ENCODE measurements at places on chromosomes 2 and 18.

GRCh38 chr2:190376591-190377245 is 31.4 kb upstream of the MFSD6 start:
- DNase-seq = no peak

GRCh38 chr2:66445925-66446871 is 11.3 kb downstream of the MEIS1 start:
- DNase-seq = no peak

GRCh38 chr2:10985260-10985659 is 73.5 kb downstream of the KCNF1 start:
- no peak for DNase-seq

DNA sequence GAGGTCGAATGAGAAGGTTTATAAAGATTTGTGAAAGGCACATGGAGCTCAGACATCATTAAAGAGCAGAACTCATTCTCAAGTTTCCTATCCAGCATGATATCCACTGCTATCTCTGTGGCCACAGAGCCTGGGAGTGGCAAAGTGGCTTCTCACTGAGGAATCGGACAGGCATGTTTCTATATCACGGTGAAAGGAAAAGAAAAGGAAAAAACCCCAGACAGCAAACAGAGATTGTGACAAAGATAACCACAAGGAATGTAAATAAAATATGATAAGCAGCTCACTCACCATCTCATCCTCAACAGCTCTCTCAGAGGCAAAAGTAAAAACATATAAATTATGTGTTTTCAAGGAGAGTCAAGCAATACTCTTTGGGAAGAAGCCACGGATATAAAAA is 2.5 kb downstream of the PID1 start:
- no peak for DNase-seq

DNA sequence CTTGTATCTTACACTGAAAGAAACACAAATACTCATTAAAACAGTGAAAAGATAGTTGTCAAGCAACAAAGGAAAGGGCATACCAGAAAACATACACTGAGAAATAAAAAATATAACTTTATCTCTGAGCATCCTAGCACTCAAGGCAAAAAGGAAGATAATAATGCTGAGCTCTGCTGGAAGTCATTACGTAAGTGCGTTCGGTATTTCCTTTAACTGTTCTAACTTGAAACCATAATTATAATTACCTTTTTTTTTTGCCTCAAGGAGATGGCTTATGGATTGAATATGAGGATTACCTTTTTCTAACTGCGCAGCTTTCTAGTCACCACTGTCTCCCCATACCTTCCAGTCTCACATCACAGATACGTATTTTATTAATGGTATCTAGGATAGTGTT is 308.1 kb downstream of the GBX2 start:
- no peak for DNase-seq

GRCh38 chr2:128058114-128058513 is 30.3 kb upstream of the SAP130 start:
- no peak for DNase-seq

DNA sequence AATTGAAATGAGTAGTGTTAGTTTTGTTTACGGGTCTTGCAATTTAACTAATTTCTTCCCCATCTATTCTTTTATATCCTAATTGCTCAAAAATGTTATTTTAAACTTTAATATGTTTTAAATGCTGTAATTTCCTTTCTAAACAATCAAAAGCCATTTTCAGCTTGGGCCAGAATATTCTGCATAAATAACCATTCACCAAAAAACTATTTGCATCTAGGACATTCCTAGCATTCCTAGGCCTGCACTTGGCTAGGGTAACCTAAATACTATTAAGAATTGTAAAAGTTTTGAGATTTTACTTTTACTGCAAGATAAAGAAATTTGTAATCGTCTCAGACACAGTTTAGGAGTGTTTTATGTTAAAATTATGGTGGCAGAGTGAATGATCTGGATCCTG is 7.8 kb upstream of the ETAA1 start:
- no peak for DNase-seq

DNA sequence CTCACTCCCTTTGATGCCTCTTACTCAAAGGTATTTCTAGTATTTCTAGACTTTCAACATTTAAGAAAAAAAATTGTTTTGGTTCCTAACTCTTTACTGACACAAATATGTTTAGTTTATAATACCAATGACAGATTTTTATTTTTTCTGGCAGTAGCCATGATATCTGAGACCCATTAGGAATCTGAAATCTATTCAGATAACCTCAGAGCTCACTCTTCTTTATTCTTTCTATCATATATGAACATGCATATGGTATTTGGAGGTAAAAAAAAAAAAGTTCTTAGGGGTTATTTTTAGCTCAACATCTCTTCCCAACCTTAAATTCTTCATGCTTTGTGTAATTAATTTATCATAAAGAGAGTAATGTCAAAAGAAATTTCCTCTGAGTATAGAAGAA is 465.5 kb downstream of the CDH2 start:
- DNase-seq = no peak

DNA sequence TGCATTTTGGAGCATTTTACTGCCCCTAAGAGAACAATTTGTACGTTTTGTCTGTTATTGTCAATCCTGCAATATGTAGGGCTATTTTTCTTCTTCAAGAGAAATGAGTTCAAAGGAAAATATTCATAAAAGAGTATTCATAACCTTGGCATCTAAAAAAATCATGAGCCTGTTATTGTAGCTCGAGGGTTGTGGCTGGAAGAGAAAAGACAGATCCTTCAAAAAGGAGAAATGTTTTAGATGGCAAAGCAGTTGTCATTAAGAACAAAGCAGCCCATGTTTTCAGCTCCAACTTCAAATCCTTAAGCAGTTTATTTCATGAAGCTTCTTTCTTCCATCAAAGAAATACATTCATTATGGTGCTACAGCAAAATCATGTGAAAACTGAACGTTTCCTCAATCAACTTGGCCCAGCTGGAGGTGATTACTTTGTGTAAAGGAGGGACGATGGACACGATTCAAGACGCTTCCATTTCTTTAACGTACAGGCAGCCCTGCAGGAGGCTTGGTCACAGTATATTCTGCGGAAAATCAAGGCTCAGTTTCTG is 31.4 kb downstream of the QPCT start:
- no peak for DNase-seq

DNA sequence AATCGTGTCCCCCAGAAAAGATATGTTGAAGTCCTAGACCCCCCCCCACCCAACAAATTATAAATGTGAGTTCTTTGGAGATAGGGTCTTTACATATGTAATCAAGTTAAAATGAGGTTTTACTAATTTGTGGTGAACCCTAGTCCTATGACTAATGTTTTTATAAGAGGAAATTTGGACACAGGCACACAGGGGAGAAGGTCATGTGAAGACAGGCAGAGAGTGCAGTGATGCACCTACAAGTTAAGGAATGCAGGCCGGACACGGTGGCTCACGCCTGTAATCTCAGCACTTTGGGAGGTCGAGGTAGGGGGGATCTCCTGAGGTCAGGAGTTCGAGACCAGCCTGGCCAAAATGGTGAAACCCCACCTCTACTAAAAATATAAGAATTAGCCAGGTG is 5.8 kb upstream of the PMAIP1 start:
- no peak for DNase-seq

- DNase-seq = no peak
These were observed 23.6 kb upstream of the SEMA4C start for GRCh38 chr2:96893289-96894150.

- DNase-seq = no peak
These were observed 116.9 kb downstream of the RND3 start for GRCh38 chr2:150370561-150370960.

DNA sequence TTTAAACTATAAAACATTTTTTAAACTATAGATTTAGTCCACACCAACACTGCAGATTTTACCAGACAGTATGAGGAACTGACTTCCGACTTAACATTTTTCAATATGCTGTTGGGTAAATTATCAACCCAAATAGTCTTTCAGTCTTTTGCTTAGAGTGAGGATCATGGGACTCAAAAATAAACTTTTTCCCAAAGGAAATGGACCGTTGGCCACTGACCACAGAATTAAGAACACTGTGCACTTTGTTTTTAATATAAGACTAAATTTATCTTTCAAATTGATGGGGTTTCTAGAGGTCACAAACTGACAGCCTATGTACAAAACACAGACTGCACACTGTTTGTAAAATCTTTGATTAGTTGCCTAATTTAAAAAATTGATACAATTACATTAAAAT is 44.9 kb downstream of the FIGN start:
- no peak for DNase-seq

- DNase-seq = peak; percentile 30
These were observed 558 bp downstream of the FBXO41 start for GRCh38 chr2:73283545-73284295.

GRCh38 chr2:120547662-120548061 is 188.0 kb upstream of the GLI2 start:
- DNase-seq = no peak
